ENCODE measurements at places on chromosomes 7 and 10.

DNA sequence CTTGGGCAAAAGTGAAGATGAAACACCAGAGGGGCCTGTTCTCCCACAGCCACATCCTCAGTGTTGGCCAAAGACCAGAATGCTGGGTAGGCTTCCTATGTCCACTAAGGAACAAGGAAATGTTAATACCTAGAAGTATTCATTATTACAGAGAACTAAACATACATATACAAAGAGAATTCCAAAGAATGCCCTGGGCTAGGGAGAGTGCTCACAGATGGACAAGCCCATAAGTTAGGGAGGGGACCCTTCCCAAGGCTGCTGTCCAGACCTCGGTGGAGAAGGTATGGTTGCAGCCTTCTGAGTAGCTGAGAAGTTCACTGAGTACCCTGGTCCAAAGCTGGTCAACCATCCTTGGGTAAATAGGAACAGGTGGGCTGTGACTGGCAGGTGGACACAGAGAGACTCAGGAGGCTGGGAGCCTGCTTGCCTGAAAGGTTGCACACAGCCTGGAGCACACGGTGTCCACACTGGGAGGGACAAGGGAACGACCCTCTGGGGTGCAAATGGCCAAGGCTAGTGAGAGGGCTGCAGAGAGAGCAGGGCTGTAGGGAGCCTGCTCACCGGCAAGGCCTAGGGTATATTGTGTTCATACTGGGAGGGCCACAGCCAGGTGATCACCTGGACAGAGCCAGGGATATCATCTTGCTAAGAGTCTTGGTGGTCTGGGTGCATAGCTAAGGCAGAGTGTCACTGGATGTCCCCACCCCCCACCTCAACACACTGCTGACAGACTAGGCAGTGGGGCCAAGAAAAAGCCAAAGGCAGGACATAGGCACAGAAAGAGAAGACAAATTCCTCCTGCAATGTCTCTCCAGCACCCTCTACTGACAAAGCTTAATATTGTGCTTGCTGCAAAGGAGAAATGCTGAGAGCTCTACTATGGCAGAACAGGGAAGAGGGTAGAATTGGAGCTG lies 40.3 kb downstream of the CPVL start:
- no peak for DNase-seq

GRCh38 chr7:41910940-41911600 lies 208.2 kb upstream of the INHBA start:
- no peak for DNase-seq

DNA sequence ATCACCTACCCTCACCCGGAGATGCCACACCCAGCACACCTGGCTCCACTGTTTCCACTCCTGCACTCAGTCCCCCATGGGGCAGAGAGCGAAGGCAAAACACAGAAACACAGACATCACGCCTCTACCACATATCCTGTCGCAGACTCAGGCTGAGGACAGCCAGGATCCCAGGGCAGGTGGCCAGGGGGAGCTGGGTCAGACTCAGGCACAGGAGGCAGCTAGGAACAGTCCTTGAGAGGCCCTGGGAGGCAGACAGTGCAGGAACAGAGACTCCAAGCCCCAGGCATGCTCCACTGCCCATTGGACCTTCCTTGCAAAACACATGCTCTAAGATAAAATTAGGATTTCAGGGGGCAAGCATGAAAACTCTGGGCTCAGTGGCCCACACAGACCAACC lies 154.4 kb upstream of the C7orf33 start:
- no peak for DNase-seq

- DNase-seq = peak; percentile 73
Observed at GRCh38 chr7:24979470-24979862, 512 bp downstream of the OSBPL3 start.

GRCh38 chr7:148698007-148698396 lies 701 bp upstream of the CUL1 start:
- no peak for DNase-seq
